ENCODE measurements at places on chromosomes 1 and 21.
A peak's percentile ranks its signal among the peaks of the same experiment; 100 is the strongest.

- DNase-seq = peak; percentile 28
Measured at GRCh38 chr1:35931446-35932157, 697 bp downstream of the AGO3 start.

DNA sequence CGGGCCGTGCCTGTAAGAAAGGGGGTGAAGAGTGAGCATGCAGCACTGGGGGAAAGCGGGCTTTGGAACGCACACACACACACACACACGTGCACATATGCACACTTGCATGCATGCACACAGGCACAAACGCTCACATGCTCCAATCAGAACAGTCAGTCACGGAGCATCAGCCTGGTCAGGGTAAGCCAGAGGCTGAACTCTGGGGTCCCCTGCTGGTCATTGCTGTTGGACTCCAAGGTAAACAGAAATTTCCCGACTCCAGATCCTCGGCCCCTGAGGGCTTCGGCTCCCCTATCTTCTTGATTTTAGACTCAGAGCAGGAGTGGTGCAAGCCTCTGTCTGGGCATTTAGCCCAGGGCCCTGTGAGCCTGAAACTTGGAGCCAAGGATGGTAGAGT, 54.2 kb downstream of the SYT2 start:
- DNase-seq = no peak

DNA sequence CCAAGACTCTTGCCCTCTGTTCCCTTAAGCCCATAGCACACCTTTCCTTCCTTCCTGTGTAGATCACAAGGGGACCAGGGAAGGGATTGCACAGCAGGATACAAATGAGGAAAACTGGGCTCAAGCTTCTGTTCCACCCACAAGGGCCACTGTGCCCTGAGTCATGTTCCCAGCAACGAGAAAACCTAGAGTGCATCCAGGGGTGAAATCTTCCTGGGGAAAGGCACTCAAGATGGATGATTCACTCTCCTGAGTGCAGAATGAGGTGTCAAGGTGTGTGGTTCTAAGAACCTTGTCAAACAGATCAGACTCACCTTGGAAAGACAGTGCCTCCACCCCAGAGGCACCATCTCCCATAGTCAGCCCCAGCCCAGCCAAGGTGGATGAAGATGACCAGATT, 40.7 kb upstream of the EYA3 start:
- DNase-seq = no peak

GRCh38 chr1:33650708-33651107, 178.3 kb downstream of the ZSCAN20 start:
- DNase-seq = no peak

GRCh38 chr21:35059742-35060141, 10.6 kb upstream of the RUNX1 start:
- no peak for DNase-seq

- DNase-seq = peak; percentile 41
Measured at GRCh38 chr1:211580303-211580687, 1.3 kb upstream of the SLC30A1 start.

DNA sequence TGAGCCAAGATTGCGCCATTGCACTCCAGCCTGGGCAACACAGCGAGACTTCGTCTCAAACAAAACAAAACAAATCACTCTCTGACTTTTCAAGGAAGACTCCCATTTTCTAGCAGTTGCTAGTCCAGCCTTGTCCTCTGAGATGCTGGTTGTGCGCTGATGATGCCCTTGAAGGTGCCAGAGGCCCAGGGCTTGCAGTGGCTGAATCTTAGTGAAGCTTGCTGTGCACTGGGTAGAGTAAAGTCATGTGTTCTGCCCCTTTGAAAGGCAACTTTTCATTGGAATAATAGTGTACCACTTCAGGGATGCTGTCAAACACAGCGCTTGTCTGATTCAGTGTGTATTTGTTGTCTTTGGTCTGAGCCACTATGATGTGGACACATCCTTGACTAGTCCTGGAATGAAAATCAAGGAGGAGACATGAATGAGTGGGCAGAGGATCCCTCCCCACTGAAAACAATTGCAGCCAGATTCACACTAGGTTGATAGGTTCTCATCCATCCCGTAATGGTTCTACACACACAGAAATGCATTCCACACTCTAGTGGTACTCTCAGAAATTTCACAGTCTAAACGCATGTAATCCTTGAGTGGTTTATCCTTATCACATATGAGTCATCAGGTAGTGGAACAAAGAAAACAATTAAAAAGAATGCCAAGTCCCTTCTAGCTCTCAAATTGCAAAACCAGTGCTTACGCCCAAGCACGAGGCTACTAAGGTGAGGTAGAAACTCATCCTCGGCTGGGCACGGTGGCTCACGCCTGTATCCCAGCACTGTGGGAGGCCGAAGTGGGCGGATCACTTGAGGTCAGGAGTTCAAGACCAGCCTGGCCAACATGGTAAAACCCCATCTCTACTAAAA, 17.8 kb upstream of the TDRD10 start:
- no peak for DNase-seq

DNA sequence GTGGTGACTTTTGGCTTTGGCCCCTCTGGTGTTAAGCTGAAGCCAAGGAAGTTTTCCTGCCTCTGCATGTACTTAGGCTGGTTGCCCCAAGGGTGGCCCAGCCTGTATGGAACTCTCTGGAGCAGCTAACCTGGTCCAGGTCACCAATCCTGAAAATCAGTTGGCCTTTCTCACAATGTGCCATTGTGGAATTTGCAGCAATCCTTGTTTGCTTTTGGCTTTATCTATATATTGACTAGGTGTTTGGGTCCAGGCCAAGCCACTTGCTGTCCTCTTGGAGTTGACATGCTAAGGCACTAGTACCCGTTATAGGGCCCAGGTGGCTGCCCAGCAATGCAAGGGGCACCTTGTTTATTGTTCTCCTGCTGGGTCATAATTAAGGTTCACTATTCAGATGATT, 124.6 kb downstream of the CAMTA1 start:
- DNase-seq = no peak

- DNase-seq = no peak
Measured at GRCh38 chr1:91555074-91555730, 54.6 kb downstream of the CDC7 start.

DNA sequence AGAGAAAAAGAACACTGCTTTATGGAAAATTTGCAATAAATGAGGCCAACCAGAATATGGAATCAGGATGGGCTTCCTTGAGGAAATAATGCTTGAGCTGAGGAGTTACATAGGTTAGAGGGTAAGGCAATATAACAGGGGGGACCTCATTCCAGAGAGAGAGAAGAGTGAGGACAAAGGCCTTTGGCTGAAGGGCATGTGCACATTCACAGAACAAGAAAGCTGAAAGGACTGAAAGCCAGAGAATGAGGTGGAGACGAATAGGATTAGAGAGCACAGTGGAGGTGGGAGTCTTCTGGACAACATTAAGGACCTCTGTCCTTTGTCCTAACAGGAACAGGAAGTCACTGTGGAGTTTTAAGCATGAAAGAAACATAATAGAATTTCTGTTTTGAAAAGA, 60.7 kb upstream of the MROH9 start:
- DNase-seq = no peak

GRCh38 chr1:26524181-26524580, 5.4 kb upstream of the RPS6KA1 start:
- no peak for DNase-seq

DNA sequence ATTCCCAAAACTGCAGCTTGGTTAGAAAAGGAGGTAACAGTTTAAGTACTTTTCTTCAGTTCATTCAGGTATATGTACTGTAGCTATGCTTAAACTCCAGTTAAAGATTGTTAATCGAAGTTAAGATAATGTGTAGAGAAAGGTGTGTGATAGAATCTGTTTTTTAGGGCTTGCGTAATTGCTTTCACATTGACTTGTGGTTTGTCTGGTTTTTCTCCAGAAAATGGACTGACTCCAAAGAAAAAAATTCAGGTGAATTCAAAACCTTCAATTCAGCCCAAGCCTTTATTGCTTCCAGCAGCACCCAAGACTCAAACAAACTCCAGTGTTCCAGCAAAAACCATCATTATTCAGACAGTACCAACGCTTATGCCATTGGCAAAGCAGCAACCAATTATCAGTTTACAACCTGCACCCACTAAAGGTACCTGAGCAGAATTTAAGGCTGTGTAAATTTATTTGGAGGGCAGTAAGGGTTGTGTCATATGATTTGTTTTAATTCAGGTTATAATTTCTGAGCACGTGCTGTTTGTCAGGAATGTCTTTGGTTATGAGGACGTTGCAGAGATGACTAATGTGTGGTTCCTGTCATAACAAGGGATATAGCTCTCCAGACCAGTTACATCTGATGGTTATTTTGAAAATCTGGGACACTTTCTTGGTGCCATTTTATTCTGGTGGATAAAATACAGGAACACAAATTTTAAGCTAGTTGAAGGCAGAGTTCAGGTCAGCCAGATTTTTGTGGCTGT, 26.0 kb downstream of the ATF6 start:
- DNase-seq = no peak

- no peak for DNase-seq
Measured at GRCh38 chr1:114559356-114559755, 22.1 kb downstream of the BCAS2 start.

GRCh38 chr21:45064618-45065399, 9.6 kb upstream of the ADARB1 start:
- no peak for DNase-seq

- no peak for DNase-seq
Measured at GRCh38 chr1:107788206-107789202, 176.5 kb downstream of the VAV3 start.

- DNase-seq = no peak
Measured at GRCh38 chr1:18630511-18631495, at the start of gene PAX7. PAX7 (plus strand) TSS chr1:18630846; CDS start chr1:18631604, 758 bp downstream.

DNA sequence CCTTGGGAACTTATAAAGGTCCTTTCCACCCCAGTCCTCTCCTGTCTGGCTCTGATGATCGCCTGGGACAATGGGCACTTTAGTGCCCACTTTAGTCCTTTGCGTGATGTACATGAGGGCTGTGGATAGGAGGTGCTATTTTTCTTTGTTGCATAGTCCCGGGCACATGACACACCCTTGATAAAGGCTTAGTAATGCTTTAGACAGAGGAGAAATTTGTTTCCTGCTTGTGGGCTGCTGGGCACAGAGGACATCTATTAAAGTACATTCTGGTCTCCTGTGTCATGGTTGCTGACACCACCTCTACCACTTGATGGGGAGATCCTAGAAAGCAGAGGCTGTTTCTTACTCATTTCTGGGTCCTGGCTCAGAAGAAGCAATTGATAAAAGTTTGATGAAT, 5.4 kb upstream of the KNCN start:
- no peak for DNase-seq

- DNase-seq = no peak
Measured at GRCh38 chr1:182383037-182383661, 8.4 kb downstream of the GLUL start.

GRCh38 chr1:54934869-54935268, 45.6 kb upstream of the TMEM61 start:
- DNase-seq = no peak

DNA sequence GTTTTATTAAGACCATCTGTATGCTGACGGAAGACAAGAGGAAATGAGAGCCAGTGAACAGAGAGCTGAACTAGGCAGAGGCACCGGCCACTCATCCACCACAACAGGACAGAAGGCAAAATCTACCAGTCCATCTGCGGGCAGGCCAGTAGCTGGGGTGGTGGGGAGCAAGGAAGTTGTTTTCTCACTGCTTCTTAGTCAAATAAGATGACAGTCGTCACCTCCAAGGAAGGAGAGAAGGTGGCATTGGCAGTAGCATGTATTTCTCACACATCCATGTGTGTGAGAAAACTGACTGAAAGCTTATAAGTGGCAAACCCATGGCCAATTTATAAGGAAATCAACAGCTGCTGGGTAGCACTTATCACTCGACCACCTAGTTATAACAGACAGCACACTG, 8.2 kb downstream of the TTC13 start:
- no peak for DNase-seq

DNA sequence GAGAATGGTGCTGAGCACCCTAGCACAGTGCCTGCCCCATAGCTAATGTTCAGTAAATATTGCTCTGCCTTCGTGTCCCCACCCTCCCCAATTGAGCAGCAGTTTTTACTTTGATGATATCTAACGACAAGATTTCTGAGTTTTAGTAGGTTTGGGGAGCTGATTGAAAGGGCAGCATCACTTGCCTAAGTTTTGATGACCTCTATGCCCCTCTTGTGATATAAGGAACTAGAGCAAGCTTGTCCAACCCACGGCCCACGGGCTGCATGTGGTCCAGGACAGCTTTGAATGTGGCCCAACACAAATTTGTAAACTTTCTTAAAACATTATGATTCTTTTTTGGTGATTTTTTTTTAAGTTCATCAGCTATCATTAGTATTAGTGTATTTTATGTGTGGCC, 1.6 kb downstream of the CNIH4 start:
- no peak for DNase-seq

DNA sequence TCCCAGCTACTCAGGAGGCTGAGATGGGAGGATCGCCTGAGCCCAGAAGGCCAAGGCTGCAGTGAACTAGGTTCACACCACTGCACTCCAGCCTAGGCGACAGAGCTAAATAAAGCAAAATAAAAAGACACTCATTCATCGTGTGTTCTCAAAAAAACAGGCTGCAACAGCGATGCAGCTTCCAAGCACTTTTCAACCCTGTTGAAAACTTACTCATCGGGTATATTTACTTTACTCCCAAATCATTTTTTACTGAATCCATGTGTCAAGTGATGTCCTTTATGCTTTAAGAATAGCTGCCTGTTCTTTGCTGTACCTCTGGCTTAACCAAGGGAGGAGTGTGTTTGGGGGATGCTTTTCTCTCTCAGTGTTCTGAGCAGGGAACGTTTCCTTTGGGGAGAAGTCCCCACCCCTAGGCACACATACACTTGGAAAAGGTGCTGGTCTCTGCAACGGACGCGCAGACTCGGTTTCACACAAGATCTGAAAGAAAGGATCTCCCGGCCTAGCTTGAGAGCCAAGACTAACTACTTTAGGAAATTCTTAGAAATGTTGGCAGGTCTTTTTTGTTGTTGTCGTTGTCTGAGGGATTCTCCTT, 1.4 kb downstream of the MAP1LC3C start:
- DNase-seq = no peak

DNA sequence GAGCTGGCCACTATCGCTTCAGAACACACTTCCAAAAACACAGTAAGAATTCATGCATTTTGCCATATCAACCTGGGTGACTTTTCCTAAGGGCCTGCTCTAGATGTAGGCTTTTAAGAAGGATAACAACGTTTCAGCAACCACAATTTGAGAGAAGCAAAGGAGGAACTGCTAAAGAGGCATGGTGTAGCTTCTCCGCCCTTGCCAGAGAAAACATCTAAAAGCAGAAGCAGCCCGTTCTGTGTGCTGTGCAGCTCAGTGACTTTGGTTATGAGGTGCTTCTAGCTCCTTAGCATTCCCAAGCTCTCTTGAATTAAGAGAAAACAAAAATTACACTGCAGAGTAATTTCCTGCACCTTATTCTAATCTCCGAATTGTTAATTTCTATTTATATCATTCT, 2.7 kb downstream of the PER3 start:
- DNase-seq = no peak

DNA sequence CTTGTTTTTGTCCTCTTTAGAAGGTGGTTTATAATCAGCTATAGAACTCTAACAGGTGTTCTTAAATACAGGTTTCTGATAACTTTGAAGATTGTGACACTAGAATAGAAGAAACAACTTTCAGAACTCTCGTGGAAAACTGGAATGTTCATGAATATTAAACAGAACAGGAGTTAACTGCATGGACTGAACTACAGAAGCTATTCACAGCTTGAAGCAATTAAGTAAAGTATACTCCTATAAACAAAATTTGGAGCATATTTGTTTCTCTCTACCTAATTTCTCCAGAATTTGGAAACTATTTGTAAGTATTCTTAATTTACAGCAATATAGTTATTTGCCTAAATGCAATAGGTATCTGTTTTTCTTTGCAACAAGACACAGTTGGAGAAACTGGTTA, 824.8 kb downstream of the ADGRL2 start:
- no peak for DNase-seq

All from MM.1S (cell line).